ENCODE measurements at places on chromosomes 7 and 10.

DNA sequence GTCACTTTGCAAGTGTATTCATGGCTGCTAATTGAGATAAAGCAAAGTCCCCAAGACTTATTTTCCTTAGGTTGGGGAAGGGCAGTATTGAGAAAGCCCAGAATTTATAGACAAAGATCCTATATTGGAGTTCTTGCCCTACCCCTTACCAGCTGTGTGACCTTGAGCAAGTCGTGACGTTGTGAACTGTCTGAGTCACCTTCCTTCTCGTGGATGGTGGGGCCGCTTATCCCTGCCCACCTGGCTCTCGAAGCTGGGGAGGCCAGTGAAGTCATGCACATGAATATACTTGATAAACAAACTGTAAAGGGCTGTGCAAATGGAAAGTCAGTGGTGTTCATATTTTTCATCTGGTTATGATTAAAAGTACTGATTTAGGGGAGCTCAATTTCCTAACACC is 127.4 kb downstream of the TACC2 start:
- DNase-seq = peak; percentile 7

- DNase-seq = no peak
Observed at GRCh38 chr10:24114556-24114955, 94.4 kb upstream of the KIAA1217 start.

- no peak for DNase-seq
Observed at GRCh38 chr7:35356495-35356894, 102.6 kb upstream of the TBX20 start.

- no peak for DNase-seq
Observed at GRCh38 chr7:122014697-122015096, 129.4 kb downstream of the AASS start.

GRCh38 chr10:104811166-104811565 is 170.1 kb downstream of the SORCS3 start:
- no peak for DNase-seq

GRCh38 chr10:132048294-132048667 is 17.5 kb upstream of the JAKMIP3 start:
- DNase-seq = no peak

GRCh38 chr10:123835575-123835974 is 56.0 kb downstream of the CPXM2 start:
- no peak for DNase-seq

GRCh38 chr10:90741926-90742565 is 115.8 kb downstream of the HTR7 start:
- peak; percentile 11 for DNase-seq

- peak; percentile 36 for DNase-seq
Observed at GRCh38 chr10:75399461-75400162, 2.0 kb downstream of the ZNF503 start.

GRCh38 chr10:69179089-69179742 is 818 bp upstream of the SUPV3L1 start:
- DNase-seq = peak; percentile 85

GRCh38 chr7:32921896-32922295 is 30.3 kb upstream of the KBTBD2 start:
- DNase-seq = no peak

GRCh38 chr7:105218215-105218614 is 170.5 kb downstream of the SRPK2 start:
- no peak for DNase-seq

DNA sequence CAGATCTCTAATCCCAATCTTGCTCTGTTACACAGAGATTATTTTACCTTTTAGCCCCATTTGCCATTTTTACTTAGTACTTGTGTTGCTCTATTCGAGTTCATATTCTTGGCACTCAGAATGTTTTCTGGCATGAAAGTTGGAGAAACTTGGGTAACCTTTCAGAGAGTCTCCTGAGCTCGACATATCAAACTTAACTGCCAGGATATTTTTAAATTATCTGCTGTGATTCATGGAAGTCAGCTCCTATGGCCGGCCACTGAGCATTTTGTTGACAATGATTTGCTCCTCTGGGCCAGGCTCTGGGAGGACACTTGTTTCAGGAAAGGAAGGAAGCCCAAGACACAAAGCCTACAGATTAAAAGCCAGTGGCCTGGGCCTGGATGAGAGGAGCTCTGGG is 396.7 kb downstream of the TNS3 start:
- no peak for DNase-seq

- no peak for DNase-seq
Observed at GRCh38 chr7:416761-417624, 102.7 kb downstream of the PDGFA start.

DNA sequence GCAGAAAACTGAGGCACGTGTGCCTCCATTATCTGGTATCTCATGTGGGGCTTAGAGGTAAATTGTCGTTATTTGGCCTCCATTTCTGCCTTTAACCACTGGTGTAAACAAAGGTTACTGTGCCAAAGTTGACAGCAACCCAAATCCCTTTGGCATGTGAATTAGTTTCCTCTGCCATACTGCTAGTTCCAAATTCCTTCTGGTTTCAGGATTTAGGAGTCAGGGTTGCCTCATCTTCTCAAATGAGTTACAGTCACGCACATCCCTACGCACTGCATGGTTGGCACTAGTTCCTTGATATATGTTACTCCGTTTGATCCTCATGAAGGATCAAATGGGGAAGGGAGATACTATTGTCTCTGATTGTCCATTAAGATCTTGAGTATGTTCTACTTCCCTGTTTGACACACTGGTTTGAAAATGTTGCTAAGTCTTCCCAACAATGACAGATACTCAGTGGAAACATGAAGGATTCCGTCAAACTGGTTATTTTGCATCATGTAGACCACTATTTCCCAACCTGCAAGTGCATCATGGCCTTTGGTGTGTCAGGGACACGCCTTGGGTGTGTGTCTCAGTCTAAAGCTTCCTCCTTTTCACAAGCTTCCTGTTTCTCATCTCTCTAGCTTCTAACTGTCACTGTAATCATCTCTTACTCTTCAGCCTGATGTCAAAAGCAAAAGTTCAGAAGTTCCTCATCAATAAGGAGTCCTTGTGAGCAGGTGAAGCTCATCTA is at the start of gene LIPN:
TSS of gene LIPN (plus strand) at position 655 of the 736 bp plus-strand sequence. CDS start 1,386 bp downstream, outside the sequence.
- DNase-seq = no peak

- no peak for DNase-seq
Observed at GRCh38 chr10:33010132-33011037, 52.4 kb upstream of the ITGB1 start.

- DNase-seq = no peak
Observed at GRCh38 chr7:107946451-107946850, 55.5 kb downstream of the DLD start.

DNA sequence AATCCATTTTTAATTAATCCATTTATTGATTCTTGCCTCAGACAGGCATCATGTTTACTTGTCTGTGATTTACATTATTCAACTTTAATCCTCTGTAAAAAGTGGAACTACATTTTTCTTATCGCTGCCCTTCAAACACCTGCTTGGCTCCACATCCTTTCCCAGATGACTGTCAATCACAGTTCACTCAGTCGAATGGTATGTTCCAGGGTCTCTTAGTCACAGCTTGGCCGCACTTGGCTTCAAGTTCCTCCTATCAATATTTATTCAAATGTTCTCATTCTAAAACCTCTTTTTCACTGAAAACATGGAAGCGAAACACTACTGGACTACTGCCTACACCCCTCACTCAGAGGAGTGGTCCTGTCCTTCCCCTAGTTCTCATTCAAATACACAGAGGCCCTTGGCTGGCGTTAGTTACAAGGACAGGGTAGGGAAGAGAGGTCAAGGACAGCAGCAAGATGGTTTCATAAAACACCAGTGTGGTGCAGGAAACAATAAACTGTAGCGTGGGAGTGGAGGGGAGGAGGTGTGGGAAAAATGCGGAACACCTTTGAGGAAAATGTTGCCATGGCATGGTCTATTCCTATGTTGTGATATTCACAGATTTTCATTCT is 143.2 kb downstream of the USP6NL start:
- DNase-seq = no peak

DNA sequence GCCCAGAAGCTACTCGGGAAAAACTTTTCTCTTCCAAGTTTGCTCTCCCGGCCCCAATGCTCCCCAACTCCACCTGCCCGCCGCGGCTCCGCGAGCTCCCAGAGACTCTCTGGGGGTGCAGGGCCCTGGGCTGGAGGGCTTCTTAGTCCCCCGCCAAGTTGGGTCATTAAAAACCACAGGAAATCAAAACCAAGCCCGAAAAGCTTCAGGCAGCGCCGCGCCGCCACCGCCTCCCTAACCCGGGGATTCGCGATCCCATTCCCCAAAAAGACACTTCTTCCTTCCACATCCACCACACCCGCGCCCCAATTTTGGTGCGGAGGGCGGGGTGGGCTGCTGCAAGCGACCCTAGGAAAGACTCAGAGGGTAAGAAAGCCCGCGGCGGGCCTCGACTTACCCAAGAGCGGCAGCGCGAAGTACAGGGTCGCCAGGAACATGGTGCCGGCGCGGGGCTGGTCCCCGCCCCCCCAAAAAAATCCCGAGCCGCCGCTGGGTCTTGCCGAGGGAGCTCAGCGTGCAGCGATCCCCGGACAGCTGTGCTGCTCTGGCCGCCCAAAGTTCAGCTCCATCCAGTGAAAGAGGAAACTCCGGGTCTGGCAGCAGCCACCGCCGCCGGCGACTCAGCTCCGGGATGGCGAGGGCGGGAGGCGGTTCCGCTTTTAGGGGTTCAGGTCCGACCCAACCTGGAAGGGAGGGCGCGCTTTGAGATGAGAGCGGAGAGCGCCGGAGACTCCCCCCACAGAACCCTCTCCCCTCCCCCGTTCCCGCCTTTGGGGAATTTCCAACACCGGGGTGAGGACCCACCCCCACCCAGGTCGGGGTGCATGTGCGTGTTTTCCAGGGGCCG is 1.2 kb downstream of the GFRA1 start:
- DNase-seq = no peak

DNA sequence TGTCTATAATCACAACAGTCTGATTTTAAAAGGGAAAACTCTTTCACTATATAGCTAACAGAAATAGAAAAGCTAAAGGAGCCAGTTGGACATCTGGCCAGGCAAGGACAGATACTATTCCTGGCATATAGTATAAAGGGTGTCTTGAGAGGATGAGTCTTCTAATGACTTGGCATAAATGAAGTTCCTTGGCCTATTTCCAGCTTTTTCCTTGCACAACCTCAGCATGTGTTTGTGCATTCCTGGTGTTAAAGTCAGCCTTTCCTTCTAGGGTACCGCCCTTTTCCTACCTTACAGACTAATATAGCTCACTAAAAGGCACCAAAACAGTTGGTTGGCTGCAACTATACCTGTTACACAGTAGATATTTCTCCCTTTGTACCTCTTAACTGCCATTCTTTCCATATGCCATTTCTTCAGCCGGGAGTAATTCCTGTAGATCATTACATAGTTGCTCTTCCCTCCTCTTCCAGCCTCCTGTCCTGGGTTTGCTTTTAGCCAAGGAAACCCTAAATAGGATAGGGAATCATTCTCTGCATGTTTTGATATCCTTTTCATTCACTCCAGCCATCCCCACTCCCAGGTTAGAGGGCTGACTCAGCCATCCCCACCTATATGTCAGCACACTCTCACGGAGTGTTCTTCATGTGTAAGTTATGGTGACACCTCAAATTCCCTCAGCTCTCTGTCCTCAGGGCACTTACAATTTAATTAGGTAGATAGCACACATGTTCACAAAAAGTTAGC is 102.1 kb upstream of the MDFIC start:
- peak; percentile 75 for DNase-seq

- DNase-seq = no peak
Observed at GRCh38 chr7:155191137-155191536, 106.5 kb upstream of the INSIG1 start.

- DNase-seq = no peak
Observed at GRCh38 chr10:53536322-53536721, 763.7 kb upstream of the MBL2 start.

GRCh38 chr7:99366646-99367045 is 7.9 kb upstream of the ARPC1B start:
- no peak for DNase-seq

- no peak for DNase-seq
Observed at GRCh38 chr10:11861341-11861740, 38.2 kb downstream of the PROSER2 start.

DNA sequence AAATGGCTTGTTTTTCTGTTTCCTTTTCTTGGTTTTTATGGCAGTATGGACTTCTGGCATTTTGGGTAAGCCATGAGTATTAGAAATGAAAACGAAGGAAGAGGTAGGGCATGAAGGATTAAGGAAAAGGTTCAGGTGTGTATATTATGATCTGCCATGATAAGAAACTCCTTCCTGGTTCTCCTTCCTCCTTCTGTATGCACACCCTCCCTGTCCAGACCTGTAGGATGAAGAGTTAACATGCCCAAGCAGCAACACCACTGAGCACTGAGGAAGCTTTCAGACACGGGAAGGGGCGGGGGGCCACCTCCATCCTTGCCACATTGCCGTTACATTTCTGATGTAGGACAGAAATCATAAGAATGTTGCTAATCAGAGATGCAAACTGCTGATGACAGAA is 361.0 kb upstream of the ZMIZ1 start:
- DNase-seq = no peak

- no peak for DNase-seq
Observed at GRCh38 chr10:123442901-123443300, 223.3 kb upstream of the GPR26 start.

All from SW 1271 (cell line).